Stimulated activated CD4-positive, alpha-beta T cell treated with anti-CD3 and anti-CD28 coated beads, Interleukin-4, amount 100 ng/mL, for 1 hour (primary cell): ENCODE measurements at places on chromosomes 3 and 15.

- no peak for DNase-seq
Measured at GRCh38 chr3:124360563-124360962, 368.6 kb upstream of the ROPN1 start.

DNA sequence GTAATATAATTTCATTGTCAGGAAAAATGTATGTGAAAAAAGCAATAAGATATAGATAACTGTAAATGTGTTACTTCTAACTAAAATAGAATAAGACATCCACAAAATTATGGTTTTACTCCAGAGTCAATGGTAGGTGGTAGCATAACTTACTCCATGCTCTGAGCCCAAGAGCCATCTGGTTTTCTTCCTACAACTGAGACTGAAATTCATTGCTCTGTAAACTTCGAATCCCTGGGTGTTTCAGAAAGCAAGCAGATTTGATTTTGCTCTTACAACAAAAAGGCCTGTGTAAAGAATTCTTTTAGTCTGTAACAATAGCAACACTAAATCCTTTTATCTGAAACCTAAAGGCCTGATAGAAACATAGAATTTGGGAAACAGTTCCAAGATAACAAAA is 805.9 kb downstream of the AGBL1 start:
- no peak for DNase-seq

DNA sequence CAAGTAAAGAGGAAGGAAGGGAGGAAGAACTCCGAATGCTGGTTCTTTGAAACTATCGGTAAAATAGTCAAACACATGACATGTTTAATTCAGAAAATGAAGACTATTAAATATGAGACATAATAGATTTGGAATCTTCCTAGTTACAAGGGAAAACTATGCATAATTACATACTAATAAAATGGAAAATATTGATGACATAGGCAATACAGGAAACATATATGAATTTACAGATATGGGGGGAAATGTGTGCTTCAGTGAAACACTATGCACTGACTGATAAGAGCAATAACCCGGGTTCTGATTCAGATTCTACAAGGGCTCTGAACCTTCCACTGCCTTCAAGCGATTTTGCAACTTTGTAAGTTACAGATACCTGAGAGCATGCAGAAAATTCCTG is 185.9 kb downstream of the PDE8A start:
- no peak for DNase-seq

DNA sequence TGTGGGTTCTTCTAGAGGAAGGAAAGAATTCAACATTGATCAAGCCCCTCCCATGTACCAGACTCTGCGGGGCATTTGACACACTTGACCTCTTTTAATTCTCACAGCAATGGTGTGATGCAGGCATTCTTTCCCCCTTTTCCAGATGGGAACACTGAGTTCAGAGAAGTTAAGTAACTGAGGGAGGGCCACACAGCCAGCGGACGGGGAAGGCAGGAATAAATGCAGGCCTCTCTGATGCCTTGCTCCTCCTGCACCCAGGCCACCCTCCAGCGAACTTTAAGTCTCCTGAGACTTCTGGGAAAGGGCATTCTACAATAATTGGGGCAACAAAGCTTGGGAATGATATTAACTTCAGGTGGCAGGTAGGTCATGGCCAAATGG is 227.4 kb downstream of the UACA start:
- no peak for DNase-seq

DNA sequence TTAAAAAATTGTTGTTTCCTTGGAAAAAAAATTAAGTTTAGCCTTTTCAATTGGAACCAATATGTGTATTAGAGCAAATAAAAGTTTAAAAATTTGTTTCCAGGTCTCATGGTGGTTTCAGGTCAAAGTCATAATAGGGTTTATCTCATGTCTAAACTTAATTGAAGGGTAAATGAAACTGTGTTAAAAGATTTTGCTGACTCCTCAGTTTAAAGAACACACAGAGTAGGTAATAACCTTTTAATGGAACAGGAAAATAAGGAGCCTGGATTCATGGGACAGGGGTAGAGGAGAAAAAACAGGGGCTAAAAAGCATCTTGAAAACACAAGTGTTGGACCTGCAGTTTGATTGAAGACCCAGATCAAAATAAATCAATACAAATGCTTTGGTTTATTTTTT is 190.6 kb downstream of the MFSD1 start:
- no peak for DNase-seq

DNA sequence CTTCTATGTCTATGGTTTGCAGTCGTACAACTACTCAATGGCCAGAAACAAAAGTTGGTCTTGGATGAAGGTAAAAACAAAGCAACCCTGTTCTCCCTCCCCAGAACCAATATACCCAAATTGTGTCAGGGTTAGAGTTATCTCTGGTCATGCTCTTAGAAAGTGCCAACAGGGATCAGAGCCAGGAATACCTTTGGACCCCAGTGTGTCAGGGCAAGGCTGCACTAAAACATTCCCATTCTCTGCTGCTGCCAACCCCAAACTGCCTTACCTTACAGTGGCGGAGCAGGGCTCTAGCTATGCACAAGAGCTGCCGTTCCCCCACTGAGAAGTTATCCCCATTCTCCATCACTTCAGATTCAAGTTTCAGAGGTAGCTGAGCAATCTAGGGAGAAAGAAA is 42.4 kb upstream of the PARL start:
- no peak for DNase-seq

DNA sequence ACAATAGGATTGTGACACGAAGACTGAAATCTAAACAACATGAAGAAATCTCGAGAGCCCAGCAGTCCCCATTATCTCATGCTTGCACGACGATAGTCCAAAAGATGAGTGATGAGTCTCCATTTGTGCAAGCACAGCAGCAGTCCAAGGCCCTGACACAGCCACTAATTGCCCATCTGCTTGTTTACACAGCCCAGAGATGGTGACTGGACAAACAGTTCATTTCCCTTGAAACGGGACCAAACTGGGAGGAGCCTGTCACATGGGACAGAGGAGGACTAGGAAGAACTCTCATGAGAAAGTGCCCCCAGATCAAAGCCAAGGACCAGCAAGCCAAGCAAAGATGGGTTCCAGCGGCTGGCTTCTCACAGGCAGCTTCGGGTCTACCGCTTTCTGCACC is 121.0 kb downstream of the GREM1 start:
- no peak for DNase-seq

- no peak for DNase-seq
Measured at GRCh38 chr15:68672781-68673205, 94.0 kb downstream of the CORO2B start.

- DNase-seq, result peak; percentile 28
Measured at GRCh38 chr3:181711325-181712135, at the start of gene SOX2. Gene SOX2 (plus strand): TSS chr3:181711925. CDS start chr3:181712361, 436 bp downstream.

DNA sequence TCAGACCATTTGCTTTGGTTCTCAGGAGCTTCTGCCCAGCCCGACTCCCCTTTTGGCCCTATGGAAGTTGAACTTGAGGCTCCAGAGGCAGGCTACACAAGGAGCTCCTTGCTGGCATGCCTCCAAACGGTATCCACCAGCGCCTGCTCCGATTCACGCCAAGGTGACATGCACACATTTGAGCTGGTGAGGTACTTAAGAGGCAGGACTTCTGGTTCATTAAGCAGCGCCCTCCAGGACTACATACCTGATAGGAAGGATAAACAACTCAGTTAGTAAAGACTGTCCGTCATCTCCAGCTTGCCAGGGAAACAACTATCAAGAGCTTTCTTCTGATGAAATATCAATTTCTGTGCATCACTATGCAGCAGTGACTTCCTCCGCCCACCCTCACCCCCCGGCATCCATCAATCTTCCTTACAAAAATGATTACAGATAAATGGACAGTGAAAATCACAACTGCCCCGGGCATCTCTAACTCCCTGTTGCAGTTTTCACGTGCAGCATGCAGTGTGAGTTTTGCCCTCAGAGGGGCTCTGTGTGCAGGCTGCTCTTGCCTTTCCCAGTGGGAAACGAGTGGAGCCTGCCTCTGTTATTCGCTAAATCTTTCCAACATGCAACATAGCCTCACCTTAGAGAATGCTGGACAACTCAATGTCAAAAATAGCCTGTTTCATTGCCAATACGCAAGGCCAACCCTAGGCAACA is 122.9 kb downstream of the ARRDC4 start:
- DNase-seq, result no peak

- no peak for DNase-seq
Measured at GRCh38 chr15:67142767-67143100, 77.3 kb downstream of the SMAD3 start.

DNA sequence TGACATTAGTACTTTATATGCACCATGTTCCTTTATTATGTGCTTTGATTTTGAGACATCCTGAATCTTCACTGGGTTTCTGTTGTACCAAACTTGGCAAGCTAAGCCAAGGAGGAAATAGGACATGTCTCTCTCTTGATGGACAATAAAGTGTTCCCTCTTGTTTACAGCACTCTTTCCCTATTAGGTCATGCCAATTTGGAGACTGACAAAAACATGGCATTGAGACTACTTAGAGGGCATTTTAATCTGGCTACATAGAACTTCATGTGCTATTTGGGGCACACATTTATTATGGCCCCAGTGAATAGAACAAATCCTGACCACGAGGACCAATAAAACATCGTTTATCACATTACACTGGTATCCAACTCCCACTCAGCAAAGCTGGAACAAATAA is 85.3 kb upstream of the TNFSF10 start:
- DNase-seq, result no peak

DNA sequence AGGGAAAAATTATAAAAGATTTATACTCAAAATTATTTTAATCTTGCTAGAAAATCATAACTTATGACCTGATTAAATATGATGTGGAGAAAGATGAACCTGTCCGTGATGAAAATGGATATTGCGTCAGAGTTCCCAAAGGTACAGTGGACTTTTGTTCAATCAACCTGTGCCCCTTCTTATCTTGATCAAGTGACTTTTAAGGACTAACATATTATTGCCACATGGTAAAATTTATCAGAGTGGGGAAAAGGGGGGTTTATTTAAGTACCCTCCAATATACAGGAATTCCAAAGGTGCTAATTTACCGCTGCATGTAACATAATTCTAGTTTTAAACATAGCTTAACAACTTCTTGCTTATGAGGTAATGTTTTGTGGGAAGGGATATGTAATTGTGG is 39.6 kb downstream of the HDC start:
- DNase-seq, result no peak

DNA sequence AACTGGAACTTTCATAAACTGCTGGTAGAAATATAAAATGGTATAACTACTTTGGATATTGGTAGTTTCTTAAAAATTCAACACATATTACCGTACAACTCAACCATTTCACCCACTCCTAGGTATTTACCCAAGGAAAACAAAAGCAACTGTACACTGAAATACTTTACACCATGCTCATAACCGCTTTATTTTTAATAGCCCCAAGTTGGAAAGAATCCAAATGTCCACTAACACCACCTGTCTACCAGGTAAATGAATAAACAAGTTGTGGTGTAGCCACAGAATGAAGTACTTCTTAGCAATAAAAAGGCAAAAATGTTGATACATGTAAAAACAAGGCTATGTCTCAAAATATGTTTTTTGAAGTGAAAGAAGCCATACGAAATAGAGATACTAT is 215.9 kb upstream of the PEX5L start:
- no peak for DNase-seq

DNA sequence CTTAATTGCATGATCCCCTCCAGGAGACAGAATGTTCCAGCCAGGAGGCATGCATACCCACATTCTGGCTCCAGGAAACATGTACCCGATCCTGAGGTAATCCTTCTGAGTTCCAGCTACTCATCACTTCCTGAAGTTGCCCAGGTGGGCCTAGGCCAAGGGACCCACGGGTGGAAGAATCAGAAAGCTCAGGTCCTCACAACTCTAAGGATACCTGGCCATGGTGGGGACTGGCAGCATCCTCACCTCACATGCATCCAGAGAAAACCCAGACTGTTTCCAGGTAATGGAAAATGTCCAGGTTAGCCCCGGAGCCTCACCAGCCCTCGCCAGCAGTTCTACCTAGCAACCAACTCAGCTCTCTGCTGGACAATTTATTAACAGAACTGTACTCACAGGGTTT is 78.2 kb downstream of the DAPK2 start:
- DNase-seq, result no peak

- no peak for DNase-seq
Measured at GRCh38 chr3:5072100-5072816, 49.8 kb upstream of the ARL8B start.
